Fibroblast of villous mesenchyme (primary cell): ENCODE measurements at places on chromosomes 6 and 20.

GRCh38 chr6:31723980-31724691, 963 bp downstream of the MPIG6B start:
- no peak for DNase-seq

GRCh38 chr6:16929809-16930208, 168.5 kb upstream of the ATXN1 start:
- DNase-seq: peak; percentile 98

GRCh38 chr6:87710090-87710489, 8.1 kb upstream of the AKIRIN2 start:
- DNase-seq: no peak

GRCh38 chr6:160429620-160429895, 81.4 kb downstream of the SLC22A3 start:
- DNase-seq: peak; percentile 20

DNA sequence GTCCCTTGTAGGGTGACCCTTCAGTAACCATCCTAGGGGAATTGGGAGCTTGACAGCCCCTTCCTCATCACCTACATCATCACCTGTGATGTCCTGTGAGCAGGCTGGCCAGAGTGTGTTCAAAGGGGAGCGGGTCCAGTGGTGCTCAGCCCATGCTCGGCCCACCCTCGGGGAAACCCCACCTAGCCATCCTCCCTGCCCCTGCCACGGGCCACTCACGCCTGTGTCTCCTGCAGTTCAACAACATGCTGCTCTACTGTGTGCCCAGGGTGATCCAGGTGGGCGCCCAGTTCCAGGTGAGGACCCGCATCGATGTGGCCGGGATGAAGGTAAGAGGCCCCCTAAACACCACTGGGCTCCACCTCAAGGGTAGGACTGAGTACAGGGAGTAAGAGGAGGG, 10.1 kb downstream of the FGD2 start:
- no peak for DNase-seq
